Astrocyte of the hippocampus (primary cell): ENCODE measurements at places on chromosomes 4 and X.

DNA sequence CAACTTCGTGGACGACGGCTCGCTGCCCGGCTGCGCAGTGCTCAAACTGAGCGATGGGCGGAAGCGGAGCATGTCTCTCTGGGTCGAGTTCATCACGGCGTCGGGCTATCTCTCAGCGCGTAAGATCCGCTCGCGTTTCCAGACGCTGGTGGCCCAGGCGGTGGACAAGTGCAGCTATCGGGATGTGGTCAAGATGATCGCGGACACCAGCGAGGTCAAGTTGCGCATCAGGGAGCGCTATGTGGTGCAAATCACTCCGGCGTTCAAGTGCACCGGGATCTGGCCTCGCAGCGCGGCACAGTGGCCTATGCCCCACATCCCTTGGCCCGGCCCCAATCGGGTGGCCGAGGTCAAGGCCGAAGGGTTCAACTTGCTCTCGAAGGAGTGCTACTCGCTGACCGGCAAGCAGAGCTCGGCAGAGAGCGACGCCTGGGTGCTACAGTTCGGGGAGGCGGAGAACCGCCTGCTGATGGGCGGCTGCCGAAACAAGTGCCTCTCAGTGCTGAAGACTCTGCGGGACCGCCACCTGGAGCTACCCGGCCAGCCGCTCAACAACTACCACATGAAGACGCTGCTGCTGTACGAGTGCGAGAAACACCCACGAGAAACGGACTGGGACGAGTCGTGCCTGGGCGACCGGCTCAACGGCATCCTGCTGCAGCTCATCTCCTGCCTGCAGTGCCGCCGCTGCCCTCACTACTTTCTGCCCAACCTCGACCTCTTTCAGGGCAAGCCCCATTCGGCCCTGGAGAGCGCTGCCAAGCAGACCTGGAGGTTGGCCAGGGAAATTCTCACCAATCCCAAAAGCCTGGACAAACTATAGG lies 1.5 kb downstream of the MAB21L2 start:
- DNase-seq = peak; percentile 76

- DNase-seq = no peak
Observed at GRCh38 chr4:119135721-119136121, at the start of gene MYOZ2. MYOZ2 (plus strand) TSS chr4:119135832; CDS start chr4:119136526, 694 bp downstream.

- DNase-seq = no peak
Observed at GRCh38 chrX:143757375-143757774, 36.8 kb upstream of the SPANXN2 start.

- DNase-seq = peak; percentile 30
Observed at GRCh38 chr4:125985856-125986255, 671.1 kb downstream of the FAT4 start.

GRCh38 chrX:65610481-65610880 lies 57.0 kb upstream of the MSN start:
- no peak for DNase-seq

GRCh38 chr4:120777459-120777858 lies 145.1 kb downstream of the PRDM5 start:
- no peak for DNase-seq

DNA sequence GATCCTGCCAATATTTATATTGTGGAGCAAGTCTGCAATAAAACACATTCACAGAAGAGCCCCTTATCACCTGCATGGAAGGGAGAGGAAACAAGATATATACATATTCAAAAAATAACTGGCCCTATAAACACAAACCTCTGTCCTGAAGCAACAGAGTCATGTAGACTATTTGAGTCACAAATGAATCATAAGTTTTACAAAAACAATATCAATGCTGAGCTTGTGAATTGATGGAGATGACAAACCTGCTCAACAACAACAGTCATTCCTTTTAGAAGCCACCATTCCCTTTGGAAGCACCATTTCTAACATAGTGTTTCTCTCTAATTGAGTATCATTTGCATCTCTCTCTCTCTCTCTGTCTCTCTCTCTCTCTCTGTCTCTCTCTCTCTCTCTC lies 313.9 kb downstream of the MID1IP1 start:
- DNase-seq = no peak

DNA sequence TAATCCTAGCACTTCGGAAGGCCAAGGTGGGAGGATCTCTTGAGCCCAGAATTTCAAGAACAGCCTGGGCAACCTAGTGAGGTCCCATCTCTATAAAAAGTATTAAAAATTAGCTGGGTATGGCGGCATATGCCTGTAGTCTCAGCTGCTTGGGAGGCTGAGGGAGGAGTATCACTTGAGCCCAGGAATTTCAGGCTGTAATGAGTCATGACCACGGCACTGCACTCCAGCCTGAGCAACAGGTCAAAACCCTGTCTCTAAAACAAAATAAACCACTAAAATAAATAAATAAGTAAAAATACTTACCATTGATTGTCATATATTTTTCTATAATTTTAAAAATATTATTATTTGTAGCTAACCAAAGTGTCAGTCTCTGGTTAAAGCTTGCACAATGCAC lies 315.6 kb upstream of the SMIM31 start:
- peak; percentile 40 for DNase-seq

DNA sequence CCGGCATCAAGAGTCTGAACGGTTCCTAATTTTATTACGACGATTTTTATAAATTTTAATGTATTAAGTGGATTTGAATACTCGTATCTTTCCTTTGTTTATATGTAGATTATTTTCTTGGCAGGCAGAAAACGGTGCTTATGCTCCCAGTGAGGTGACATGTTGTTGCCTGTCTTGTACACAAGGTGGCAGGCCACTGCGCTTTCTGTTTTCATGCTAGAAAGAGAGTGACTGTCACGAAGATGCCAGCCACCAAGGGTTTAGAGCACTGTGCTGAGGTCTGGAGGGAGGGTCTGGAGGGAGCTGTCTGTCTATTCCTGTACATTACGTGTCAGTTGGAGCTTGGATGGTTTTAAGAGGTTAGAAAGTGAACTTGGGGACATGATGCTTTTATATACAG lies 87.7 kb downstream of the SHROOM2 start:
- peak; percentile 32 for DNase-seq

- DNase-seq = peak; percentile 88
Observed at GRCh38 chr4:26342328-26343037, 21.7 kb downstream of the RBPJ start.

DNA sequence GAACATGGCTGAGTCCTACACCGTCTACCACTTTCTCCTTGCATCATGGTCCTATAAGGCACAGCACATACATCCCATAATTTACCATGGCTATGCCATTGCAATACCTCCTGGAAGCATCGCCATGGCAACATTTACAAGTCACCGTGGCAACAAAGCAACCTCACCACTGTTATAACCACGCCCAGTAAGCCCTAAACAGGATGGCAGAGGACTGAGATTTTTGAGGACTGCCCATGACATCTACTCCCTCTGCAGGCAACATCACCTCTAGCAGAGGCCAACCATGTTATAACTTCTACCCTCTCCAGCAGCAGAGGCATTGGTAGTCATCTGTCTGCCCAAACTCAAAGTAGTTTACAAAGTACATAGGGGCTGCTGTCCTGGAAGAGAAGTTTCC lies 29.7 kb downstream of the BCOR start:
- DNase-seq = no peak

- DNase-seq = no peak
Observed at GRCh38 chr4:48047421-48047844, 30.9 kb downstream of the NIPAL1 start.

DNA sequence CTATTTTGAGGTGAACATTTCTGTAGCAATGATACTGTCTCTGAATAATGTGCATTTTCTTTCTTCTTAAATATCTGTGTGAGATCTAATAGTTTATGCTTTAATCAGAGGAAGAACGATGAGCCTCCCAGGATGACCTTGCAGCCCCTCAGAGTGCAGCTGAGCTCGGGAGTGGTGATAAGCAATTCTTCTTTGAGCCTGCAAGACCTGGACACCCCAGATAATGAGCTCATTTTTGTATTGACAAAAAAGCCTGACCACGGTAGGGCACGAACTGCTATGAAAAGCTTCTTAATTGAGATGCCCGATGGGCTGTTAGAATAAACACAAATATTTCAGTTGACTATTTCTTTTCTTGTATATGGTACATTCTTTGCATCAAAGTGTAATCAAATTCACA lies 105.0 kb upstream of the ANXA3 start:
- DNase-seq = no peak

DNA sequence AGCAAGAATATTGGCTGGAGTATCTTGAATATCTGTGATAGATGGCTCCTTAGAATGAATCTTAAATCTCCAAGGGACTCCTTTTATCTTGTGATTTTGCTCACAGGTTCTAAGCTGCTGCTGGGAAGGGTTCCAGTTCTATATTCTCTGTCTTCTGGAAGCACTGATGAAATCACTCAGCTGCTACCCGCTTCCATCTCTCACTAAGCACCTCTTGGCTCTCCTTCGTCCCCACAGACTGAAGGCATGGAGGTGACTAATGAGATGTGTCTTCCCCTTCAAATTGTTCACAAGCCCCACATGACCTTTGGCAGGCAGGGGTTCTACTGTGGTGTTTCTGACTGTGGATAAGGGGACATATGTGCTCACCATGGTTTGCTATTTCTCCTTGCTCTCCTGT lies 75.9 kb downstream of the C4orf51 start:
- peak; percentile 13 for DNase-seq

DNA sequence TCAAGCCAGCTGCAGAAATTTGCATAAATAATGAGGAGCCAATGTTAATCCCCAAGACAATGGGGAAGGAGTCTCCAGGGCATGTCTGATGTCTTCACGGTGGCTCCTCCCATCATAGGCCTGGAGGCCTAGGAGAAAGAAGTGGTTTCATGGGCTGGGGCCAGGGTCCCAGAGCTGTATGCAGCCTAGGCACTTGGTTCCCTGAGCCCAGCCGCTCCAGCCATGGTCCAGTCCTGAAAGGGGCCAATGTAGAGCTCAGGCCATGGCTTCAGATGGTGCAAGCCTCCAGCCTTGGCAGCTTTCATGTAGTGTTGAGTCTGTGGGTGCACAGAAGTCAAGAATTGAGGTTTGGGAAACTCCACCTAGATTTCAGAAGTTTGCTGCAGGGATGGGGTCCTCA lies 628.2 kb upstream of the GRIA3 start:
- no peak for DNase-seq

DNA sequence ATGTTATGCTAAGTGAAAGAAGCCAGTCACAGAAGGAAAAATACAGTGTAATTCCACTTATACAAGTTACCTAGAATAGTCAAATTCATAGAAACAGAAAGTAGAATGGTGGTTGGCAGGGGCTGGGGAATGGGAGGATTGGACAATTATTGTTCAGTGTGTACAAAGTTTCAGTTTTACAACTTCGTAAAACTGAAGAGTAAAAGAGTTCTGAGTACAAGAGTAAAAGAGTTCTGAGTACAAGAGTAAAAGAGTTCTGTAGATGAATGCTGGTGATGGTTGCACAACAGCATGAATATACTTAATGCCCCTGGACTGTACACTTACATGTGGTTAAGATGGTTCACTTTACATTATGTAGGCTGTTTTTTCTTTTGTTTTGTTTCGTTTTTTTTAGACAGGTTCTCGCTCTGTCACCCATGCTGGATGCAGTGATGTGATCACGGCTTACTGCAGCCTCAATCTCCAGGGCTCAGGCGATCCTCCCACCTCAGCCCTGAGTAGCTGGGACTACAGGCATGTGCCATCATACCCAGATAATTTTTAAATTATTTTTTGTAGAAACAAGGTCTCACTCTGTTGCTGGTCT lies 230.9 kb downstream of the SOWAHB start:
- no peak for DNase-seq

GRCh38 chr4:133014473-133015135 lies 134.5 kb upstream of the PCDH10 start:
- DNase-seq = no peak

DNA sequence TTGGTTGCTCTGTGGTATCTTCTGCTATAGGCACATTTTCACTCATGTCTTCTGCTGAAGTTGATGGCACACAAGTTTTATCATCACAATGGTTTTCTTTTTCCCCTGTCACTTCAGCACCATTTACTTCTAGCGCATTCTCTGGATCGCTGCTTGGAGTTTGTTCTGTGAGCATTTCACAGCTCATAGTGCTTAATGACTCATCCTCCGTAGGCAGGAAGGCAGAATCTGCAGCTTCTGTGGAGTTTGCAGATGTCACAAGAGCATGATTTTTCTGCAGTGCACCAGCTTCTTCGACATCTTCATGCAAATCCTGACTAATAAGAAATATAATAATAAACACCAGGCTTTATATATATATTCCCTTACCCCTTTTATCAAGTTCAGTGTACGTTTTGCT lies 83.6 kb downstream of the CHM start:
- DNase-seq = peak; percentile 61

GRCh38 chrX:2547736-2548135 lies 47.0 kb upstream of the DHRSX start:
- DNase-seq = no peak
